CD4-positive, alpha-beta T cell treated with Interleukin-15 for 4 hours (primary cell): ENCODE measurements at places on chromosomes 13 and 19.

- no peak for DNase-seq
Measured at GRCh38 chr13:106981051-106981450, 413.1 kb upstream of the ARGLU1 start.

DNA sequence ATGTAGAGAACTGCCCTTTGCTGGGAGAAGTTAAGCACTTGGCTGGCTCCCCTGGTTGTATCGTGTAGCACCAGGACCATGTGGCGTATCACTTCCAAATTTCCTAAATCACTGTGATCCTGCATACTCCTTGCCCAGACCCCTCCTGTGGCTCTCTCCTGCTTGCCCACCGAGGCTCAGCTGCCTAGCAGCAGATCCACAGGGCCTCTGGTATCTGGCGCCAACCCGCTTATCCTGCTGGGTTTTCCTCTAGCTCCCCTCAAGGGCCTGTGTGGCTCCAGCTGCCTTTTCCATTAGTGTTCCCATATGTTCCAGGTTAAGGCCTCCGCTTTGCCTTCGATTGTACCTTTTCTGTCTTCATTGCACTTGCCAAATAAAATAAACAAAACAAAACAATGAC is 16.5 kb downstream of the LRCH1 start:
- no peak for DNase-seq

DNA sequence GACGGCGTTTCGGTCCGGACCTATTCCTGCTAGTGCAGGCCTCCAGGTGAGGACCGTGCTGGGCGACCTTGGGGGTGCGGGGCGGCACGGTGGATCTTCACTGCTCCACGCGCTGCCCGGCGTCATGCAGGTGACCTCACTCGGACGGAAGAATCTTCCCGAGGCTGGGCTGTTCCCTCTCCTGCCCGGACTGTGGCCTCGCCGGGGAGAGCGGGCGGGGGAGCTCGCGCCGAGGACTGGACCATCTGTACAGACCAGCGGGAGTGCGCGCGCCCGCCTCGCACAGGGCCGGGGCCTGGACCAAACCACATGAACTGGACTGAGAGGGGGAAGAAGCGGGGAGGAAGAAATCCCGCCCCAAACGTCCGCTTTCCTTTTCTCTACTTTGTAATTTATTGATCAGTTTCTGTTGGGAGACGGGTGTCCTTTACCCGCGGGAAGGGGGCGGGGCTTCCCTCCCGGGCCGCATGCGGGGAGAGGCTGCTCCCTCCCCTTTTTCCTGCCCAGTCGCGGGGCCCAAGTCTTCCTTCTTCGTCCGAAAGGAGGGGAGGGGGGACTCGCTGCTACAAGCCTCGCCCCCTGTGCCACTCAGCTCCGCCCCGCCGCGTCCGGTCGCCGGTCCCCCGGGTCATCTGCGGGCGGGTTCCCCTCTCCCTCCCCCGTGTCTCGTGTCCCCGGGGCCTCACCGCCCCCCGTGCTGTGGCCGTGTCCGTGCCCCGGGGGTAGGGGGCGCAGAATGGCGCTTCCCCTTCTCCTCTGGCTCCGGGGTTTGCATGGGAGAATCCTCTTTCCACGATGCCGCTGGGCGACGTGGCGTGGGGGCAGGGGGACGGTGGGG is 4.9 kb downstream of the HRC start:
- peak; percentile 29 for DNase-seq

- no peak for DNase-seq
Measured at GRCh38 chr13:34107806-34108205, 289.9 kb downstream of the RFC3 start.

DNA sequence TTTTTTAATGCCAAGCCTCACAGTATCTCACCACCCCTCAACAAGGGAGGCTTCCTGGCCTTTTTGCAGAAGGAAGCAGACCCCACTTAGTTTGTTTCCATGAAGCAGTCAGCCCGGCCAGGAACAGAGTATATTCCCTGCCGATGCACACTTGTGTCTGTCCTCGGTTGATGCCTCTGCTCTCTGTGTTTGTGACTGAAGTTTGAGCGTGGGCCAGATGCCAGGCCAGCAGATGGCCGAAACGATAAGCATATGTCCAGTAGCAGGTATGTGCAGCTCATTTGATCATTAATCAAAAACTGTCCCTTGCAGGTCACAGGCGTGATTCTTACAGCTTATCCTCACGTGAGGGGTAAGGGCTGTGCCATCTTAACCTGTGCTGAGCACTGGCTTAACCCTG is 144.0 kb downstream of the IRS2 start:
- no peak for DNase-seq

DNA sequence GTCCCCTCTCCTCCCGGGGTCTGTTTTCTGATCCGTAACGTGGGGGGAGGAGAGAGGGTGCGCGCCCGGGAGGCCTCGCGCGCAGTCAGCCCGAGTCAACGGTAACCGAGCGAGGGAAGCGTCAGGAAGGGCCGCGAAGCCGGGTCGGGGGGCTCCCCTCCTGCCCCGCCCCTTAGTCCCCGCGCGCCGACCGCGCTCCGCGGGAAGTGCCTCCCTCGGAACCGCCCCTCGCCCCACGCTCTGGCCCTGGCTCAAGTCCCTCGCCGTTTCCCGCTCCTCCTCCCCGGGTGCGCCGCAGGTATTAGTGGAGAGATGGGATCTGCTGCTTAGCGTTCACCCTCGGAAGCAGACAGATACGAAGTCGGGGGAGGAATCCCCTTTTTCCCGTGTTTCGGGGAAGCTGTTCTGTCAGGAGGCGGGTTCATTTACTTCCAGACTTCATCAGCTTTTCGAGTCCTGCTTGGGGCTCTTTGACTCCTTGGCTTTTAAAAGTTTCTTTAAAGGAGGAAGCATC is 770 bp downstream of the HNRNPM start:
- DNase-seq, result peak; percentile 13

DNA sequence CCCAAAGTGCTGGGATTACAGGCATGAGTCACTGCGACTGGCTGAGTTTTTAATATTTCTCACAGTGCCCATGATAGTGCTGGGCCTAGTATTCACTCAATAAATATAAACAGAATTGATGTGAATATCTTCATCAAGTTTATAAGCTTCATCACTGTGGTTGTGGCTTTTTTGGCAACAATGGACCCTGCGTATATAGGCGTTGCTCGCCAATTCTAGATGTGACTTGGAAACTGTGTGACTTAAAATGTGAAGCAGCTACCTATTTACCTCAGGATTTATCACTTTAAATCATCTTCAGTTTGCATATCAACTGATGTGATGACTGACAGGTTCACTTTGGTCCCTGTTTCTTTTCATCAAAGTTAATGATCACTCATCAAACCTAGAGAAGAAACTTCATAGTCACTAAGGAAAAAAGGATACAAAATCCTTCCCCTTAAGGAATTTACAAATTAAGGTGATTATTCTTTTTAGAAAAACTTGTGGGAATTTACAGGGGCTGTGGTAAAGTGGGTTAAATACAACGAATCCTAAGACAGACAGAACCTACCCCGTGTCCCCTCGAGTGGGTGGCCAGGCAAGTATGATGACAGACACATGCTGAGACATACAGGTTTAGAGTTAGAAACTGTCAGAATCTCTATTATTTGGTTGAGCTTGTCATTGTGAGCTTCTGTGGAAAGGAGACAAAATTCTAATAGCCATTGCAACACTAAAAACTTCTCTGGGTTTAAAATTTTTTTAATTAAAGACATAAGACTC is 101.3 kb downstream of the AKAP11 start:
- DNase-seq, result no peak

- peak; percentile 14 for DNase-seq
Measured at GRCh38 chr19:54905803-54906511, at the start of gene NCR1. Gene NCR1 (plus strand): TSS chr19:54906148. CDS start chr19:54906188, 40 bp downstream.

- no peak for DNase-seq
Measured at GRCh38 chr19:1097810-1098176, 2.6 kb upstream of the POLR2E start.

GRCh38 chr13:81051873-81052272 is 710.9 kb upstream of the SPRY2 start:
- DNase-seq, result no peak

DNA sequence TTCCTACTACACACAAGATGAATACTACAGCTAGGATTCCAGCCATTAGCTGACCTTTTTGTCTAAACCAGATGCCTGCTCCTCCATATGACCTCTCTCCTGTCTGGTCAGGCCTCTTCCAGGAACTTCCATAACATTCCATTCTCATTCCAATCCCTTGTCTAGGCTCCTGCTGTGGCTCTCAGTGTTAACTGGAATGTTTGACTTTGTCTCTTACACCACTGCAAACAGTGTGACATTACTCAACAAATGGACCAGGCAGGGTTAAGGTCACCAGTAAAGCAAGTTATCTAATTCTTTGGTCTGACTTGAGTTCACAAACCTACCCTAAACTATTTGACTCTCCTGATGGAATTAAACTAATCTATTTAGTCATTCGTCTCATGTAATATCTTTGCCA is 2.1 kb upstream of the GPC6 start:
- no peak for DNase-seq

GRCh38 chr19:46756544-46756888 is 10.3 kb upstream of the STRN4 start:
- DNase-seq, result no peak

DNA sequence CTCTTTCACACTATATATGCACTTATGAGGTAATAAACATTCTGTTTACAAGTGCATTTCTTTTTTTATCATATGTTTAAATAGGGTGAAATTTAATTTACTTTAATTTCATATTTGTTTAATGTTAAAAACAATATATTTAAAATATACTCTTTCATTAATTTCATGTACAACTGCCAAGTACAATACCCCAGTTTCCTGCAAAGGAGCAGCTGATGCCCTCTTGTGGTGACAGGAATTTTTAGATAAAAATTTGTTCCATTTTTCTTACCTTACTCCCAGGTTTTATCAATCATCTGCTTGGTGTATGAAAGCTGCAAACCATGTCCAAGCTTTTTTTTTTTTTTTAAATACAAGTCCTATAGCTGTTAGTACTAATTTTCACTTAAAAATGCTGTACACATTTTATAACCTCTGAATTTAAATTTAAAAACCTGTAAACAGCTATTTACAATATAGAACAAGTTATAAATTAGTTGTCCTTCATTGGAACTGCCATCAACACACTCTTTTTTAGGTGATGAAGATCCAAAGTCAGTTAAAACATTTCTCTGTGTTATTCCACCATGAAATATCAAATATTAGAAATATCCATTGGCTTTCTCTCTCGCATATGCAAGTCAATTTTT is 4.9 kb downstream of the PCDH20 start:
- no peak for DNase-seq

- no peak for DNase-seq
Measured at GRCh38 chr13:85148009-85148408, 651.2 kb downstream of the SLITRK6 start.

DNA sequence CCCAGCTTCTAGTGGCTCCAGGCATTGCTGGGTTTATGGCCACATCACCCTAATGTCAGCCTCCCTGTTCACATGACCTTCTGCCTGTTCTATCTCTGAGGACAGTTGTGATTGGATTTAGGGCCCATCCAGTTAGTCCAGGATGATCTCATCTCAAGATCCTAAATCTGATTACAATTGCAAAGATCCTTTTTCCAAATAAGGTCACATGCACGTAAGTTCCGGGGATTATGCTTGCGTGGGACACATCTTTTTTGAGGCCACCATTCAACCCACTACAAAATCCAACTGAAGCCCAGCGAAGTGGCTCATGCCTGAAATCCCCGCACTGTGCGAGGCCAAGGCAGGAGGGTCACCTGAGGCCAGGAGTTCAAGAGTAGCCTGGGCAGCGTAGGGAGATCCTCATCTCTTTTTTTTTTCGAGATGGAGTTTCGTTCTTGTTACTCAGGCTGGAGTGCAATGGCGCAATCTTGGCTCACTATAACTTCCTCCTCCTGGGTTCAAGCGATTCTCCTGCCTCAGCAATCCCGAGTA is 12.3 kb downstream of the PLD3 start:
- DNase-seq, result no peak

DNA sequence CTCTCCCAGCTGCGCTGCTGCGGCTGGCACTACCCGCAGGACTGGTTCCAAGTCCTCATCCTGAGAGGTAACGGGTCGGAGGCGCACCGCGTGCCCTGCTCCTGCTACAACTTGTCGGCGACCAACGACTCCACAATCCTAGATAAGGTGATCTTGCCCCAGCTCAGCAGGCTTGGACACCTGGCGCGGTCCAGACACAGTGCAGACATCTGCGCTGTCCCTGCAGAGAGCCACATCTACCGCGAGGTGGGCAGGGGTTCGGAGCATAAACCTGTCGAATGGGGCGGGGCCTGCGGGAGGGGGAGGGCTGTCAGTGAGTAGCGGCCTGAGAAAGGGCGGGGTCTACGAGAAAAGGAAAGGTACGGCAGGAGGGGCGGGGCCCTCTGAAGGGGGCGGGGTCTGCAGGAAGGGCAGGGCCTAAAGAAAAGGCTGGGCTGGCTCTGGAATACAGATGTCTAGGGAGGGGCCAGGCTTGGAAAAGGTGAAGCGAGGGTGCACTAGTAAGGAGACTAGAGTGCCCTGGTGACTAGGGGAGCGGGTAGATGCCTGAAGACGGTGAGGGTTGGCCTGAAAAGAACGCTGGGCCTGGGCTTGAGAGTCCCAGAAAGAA is 3.6 kb downstream of the CD37 start:
- DNase-seq, result no peak

DNA sequence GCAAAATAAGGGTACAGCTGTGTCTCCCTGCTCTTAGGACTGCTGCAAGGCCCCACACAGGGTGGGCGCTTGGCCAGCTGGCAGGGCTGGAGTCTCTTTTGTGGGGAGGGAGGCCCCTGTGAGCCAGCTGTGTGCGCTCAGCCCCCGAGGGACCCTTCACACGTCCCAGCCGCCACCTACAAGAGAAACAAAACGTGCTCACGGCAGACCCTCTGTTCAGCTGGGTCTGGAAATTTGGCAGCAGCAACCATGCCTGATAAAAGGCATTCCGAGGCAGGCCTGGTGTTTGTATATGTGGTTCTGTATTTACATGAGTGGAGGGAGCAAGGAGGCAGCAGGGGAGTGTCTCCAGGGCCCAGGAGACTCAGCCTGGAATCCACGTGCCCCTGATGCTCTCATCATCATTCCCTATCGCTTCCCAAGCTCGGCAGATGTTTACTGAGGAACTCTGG is 49.7 kb downstream of the CRTC1 start:
- DNase-seq, result no peak

DNA sequence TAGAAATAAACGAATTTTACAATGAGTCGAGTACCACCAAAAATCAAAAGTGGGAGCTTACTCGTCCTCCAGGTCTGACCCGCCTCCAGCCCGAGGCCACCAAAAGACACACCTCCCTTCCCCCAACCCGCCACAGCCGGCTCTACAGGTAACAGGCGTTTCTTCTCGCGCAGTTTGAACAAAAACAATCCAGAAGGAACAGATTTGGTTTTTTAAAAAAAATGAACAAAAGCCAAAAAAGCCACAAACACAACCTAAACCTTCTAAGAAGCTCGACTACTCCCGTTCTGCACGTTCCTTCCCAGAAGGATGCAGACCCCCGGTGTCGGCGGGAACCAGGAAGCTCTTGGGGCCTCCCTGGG is 671 bp downstream of the ZDHHC20 start:
- DNase-seq, result peak; percentile 43
